ENCODE measurements at places on chromosomes 16 and 17.

DNA sequence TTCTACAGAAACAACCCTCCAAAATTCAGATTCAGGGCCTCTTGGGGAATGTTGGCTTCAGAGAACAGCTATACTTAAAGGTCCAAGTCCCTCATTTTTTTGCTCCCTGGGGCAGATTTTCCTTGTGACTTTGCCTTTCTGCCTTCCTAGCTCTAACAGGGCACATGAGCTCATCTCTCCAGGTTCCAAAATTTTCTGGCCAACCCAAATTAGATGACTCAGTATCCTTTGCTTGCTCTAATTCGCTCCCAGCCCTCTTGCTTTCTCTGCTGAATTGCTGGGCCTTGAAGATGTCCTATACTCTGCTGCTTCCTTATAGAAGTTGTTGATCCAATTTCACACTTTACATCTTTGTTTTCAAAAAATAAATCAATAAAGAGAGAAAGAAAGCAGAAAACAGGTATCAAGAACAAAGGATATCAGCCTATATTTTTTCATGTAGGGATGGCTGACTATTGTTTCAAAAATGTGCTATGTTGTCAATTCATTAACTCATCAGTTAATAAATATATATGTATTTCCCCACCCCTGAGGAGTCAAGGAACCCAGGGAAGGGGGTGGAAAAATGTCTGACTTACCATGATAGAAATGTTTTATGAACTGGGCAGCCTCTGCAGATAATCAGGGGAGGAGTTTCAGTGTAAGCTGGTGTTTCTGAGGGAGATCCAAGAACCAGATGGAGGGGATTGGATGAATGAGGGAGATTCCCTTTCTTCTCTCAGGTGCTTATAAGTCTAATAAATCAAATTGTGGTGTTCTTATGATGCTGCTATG lies 1.0 kb upstream of the KRTAP4-2 start:
- no peak for DNase-seq

DNA sequence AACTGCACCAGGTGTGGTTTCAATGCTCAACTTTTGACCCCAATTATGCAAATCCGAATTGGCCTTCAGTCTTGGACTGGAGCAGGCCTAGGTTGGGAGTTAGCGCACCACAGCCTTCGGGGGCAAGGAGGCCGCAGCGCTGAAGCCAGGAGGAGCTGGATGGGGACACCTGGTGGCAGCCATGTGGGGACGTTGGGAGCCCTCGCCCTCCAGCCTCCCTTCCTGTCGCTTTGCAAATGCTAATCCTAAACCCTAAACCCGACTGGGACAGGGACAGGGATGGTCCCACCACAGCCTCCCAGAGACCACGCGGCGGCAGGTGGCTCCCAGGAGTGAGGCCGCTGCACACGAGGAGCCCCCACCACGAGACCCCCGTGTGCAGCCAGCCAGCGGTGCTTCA lies 58.7 kb downstream of the KLHDC4 start:
- DNase-seq, result no peak

- no peak for DNase-seq
Measured at GRCh38 chr17:39933912-39934311, 6.4 kb downstream of the LRRC3C start.

- no peak for DNase-seq
Measured at GRCh38 chr17:38654411-38655398, 20.1 kb downstream of the EPOP start.

- DNase-seq, result no peak
Measured at GRCh38 chr17:909642-910323, 69.8 kb downstream of the NXN start.

- no peak for DNase-seq
Measured at GRCh38 chr16:57446531-57447185, 527 bp downstream of the CIAPIN1 start.

DNA sequence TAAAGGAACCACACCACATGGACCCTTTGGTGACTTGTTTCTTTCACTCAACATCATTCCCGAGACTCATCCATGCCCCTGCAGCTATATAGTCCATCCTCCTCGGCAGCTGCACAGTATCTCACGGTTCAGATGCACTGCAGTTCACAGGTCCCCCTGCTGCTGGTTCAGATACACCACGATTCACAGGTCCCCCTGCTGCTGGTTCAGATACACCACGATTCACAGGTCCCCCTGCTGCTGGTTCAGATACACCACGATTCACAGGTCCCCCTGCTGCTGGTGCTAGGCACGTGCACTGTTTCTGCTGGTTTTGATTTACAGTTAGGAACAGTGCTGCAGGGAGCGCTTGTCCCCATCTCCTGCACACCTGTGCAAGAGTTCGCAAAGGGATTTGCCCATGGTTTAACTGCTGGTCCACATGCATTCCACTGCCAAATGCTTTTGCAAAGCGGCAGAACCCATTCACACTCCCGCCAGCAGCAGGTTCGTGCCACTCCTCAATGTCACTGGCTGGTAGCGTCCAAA lies 3.8 kb downstream of the HSDL1 start:
- DNase-seq, result no peak

GRCh38 chr17:61208301-61209105 lies 191.1 kb upstream of the TBX2 start:
- DNase-seq, result no peak

DNA sequence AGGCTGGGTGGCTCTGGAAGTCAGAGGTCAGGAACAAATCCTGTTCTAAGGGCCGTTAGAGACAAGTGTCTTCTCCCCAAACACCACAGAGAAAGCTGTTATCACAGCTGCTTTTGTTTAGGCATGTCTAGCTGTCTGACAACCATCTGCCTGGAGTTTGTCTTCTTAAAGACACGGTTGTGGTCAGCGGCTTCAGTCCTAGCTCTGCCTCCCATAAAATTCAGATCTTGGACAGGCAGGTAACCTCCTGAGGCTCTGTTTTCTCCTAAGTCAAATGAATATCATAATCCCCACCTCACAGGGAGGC lies 2.3 kb upstream of the ITGA3 start:
- DNase-seq, result no peak

DNA sequence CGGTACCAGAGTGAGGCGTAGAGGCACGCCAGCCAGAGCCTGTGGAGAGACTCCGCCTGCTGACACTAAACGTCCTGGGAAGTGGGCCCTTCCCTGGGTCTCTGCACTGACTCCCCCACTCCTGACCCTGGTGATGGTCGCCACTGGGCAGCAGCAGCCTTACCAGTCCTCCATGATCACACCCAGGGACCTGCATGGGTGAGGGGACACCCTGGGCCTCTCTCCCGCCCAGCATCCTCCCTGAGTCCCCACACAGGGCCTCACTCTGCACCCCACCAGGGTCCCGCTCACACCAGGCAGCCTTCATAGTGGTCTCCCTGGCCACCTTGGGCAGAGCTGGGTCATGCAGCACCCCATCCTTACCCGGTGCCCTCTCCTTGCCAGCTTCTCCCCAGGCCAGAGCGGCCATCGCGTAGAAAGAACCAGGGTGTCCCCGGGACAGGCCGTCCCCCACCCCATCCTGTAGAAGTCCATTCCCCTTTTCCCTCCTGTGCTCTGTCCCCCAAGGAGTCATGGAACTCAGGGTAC lies 10.7 kb downstream of the RGS11 start:
- DNase-seq, result no peak

DNA sequence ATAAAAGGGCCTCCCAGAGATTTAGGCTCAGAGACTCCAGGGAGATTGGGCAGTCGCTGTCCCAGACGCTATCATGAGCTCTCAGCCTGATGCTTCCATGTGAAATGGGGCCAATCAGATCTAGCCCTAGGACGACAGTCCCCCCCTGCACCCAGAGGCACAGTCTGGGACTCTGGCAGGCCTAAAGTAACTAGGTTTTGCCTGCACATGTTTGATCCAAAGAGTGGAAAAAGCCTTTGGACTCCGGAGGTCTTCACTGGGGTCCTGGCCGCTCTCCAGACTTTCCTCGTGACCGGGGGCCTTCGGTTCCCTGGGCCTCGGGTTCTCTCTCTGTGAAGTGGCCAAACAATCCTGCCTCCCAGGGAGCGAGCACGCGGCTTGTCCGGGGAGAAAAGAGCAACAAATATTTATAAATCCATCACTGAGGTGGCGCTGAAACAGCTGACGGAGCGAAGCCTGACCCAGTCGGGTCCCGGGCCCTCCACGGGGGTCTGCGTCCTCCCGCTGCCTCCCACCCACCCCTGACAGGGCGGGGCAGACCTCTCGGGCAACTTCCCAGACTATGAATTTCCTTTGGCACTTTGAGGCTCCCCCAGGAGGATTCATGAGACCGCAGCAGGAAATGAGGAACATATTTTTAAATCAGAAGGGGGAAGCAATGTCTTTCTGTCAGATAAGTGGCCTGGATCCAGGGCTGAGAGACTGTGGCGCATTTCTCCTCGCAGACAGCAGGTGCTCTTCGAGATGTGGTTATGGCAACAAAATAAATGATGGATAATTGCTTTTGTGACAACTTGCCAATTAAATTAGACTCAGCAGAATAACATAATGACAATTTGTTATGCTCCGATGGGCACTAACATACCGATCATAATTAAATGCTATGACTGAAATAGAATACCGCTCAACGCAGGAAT lies 38.9 kb downstream of the MRPS23 start:
- DNase-seq, result no peak

DNA sequence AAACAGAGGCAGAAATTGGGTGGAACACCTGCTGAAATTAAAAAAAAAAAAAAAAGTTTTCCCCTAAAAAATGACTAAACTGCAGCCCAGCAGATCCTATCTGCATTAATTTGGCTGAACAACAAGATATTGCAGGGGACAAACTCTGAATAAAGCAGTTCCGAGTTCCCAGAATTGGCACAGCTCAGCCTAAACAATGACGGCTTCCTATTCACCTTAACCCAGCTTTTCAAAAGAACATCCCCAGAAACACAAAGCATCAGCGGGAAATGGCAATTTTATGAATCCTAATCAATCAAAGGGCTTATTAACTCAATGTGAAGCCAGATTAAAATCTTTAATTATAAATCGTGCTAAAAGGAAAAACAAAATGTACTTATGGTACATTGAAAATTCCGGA lies 497.8 kb upstream of the ZFHX3 start:
- DNase-seq, result no peak

- no peak for DNase-seq
Measured at GRCh38 chr16:8676737-8677375, 2.4 kb downstream of the ABAT start.

GRCh38 chr16:75793641-75794040 lies 67.4 kb upstream of the CPHXL start:
- DNase-seq, result no peak

DNA sequence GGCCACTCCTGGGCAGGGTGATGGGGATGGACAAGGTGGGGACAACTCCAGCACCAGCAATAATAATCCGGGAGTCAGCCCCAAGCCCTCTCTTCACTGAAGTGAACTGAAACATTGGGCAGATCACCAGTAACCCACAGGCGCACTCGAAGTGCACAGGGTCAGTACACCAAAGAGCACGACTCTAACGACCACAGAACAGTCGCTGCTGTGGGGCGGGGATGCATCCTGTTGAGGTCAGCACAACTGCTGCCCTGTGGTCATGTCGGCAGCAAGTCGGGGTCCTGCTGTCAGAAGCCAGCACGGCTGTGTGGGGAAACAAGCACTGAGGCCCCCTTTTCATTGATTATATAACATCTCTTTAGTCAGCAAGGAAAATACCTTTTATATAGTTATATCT lies 14.6 kb downstream of the DNASE1 start:
- no peak for DNase-seq

GRCh38 chr16:87570938-87571867 lies 31.1 kb upstream of the JPH3 start:
- DNase-seq, result no peak

- no peak for DNase-seq
Measured at GRCh38 chr16:4293822-4294457, 21.1 kb upstream of the TFAP4 start.

- no peak for DNase-seq
Measured at GRCh38 chr17:8159032-8159400, 3.7 kb downstream of the VAMP2 start.

DNA sequence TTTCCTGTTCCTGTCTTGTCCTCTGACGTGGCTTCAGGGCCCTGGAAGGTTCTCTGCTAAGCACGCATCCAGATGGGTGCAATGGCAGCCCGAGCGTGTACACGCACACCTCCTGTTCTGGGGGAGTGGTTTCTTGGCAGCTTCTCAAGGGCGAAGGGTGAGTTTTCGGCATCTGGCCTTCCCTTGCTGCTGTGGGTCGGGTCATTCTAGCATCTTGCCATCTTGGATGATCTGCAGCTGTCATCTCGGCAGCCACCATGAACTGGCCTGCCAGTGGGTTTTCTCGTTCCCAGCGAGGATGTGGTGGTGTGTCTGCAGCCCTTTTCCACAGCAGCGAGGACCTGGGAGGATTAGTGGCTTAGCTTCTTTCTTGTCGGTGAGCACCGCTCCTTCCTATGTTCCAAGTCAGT lies 10.6 kb downstream of the MSI2 start:
- DNase-seq, result no peak

DNA sequence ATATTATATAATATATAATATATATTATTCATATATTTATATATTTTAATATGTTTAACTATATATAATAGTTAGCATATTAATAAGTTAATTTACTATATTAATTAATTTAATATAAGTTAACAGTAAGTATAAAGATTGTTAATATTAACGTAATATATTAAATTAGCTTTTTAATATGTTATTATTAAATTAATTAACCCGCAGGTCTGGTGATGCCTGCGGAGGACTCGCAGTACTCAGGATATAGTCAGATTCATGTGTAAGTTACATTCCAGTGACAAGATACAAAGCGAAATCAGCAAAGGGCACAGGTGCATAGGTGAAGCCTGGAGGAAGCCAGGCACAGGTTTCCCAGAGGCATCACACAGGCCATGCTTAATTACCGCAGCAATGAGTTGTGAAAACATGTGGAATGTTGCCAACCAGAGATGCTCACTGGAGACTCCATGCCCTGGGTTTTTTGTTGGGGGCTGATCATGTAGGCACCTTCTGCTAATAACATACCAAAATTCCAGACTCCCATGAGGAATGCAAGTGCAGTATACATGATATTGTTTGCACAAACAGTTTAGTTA lies 130.4 kb upstream of the MPHOSPH6 start:
- no peak for DNase-seq

GRCh38 chr17:65220732-65221131 lies 83.6 kb downstream of the RGS9 start:
- no peak for DNase-seq

DNA sequence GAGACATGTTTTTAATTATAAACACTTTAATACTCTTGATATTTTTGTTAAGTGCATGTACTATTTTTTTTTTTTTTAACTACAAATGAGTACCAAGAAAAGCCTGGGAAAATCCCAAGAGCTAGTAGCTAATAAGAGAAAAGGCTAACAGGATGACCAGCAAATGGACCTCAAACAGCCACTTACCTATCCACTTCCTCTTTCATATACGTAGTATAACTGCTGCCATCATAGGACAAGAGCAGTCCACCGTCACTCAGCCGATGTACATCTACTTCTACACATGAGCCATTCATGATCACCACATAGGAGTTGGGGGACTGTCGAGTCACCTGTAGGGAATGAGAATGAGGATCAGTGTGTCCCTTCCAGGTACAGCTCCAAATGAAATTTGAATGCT lies 128.0 kb upstream of the C17orf78 start:
- no peak for DNase-seq

Data from stimulated activated CD8-positive, alpha-beta memory T cell treated with anti-CD3 and anti-CD28 coated beads, Interleukin-7, amount 100 ng/mL, for 1 hour (primary cell).